ENCODE measurements at places on chromosomes 3 and 15.

- DNase-seq, result no peak
Observed at GRCh38 chr15:97545799-97546198, 414.7 kb upstream of the ARRDC4 start.

DNA sequence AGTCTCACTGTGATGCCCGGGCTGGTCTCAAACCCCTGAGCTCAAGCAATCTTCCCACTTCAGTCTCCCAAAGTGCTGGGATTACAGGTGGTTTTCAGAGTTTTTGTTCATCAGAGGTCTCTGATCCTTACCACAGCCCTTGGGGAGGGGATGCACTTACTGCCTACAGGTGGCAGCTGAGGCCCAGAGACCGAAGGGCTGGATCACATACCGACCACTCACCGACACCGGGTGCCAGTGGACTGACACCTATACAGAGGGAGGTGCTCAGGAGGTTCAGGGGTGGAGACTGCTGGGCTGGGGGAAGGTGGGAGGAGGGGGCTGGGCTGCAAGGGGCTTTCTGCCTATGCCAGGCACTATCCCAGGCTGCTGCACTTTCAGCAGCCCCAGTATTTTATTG lies 19.5 kb downstream of the DUSP7 start:
- no peak for DNase-seq

DNA sequence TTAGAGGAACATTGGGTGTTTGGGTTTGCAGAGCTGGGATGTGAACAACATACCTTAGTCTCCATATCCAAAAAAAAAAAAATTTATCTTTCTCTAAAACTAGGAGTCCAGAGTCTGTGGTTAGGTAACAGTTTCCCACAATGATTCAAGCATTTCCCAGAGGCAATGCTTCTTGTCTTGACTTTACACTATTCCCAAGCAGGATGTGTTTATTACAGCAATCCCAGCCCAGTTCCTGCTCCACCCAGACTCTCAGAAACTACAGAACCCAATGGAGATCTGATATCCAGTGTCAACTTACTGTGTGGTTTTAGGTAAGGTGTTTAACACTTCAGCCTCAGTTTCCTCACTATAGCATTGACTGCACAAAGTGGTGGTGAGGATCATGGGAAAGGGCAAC lies 2.3 kb upstream of the C3orf62 start:
- no peak for DNase-seq

GRCh38 chr3:126501736-126502135 lies 15.8 kb downstream of the UROC1 start:
- DNase-seq, result no peak

DNA sequence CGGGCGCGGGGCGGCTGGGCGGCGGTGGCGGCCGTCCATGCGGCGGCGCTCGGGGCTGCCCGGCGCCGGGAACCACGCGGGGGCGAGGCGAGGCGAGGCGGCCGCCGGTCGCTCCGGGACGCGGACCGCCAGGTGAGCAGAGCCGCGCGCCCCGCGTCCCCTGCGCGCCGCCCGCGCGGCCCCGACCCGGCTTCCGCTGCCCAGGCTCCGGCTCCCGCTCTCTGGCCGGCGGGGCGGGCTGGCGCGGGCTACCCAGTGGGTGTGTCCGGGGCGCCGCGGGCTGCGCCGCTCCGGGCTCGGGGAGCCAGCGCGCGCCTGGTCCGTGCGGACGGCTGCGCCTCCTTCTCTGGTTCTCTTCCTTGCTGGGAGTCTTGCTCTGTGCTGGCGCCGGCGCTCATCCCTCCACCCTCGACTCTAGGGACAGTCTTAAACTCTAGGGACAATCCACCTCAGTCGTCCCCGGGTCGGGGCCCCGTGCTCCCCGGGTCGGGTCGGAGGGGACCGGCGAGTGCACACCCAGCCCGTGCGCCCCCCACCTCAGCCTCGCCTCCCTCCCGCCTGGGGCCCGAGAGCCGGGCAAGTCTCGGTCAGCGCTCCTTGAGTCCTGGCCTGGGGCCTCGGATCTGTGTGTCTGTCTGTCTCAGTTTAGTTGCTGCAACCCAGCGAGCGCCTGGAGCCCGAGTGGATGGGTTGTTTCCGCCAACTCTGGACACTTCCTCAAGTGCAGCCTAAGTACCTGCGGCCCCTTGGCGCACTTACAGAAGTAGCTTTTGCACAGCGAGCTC lies 488 bp downstream of the THSD4 start:
- DNase-seq, result no peak

DNA sequence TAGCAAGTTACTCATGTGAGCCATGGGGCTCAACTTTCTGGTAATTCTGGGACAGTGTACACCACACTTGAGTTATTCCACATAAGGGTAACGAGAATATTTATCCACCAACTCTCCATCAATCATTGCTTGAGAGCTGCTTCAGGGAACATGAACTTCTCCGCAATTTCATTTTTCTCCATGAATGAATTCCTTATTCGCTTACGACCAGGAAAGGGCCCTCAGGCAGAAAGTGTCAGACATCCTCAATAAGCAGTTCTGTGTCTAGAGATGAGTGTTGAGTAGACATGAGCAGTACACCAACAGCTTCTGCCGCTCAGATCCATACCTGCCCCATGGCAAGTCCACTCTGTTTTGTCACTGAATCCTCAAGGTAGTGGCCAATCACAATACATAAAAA lies 24.8 kb upstream of the IQCF2 start:
- DNase-seq, result no peak

- no peak for DNase-seq
Observed at GRCh38 chr3:182636646-182637045, 156.7 kb upstream of the ATP11B start.

DNA sequence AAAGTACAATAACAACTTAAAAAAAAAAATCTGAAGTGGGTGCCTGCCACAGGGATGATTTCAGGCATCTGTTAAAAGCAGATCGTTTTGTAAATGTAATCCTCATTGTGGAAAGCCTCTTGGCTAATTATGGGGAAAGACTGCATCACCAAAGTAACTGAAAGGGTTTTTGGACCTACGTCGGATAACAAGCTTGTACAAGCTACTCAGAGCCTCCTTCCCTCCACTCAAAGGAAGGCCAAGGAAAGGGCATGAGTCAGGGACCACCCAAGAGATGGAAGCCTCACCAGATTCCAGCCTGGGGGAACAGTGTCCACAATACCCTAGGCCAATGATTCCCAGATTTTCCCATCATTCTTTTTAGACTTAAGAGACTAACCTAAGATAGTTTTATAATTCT lies 84.3 kb downstream of the ATP1B3 start:
- DNase-seq, result no peak

Data from midbrain (tissue), 1 donor.